ENCODE measurements at places on chromosomes 5 and 9.

GRCh38 chr5:15425766-15426165, 74.2 kb upstream of the FBXL7 start:
- peak; percentile 86 for DNase-seq

- DNase-seq: peak; percentile 57
Observed at GRCh38 chr9:126611592-126612325, 2.0 kb upstream of the LMX1B start.

- DNase-seq: peak; percentile 2
Observed at GRCh38 chr9:117160254-117160653, 254.6 kb downstream of the ASTN2 start.

GRCh38 chr9:132994410-132995120, 16.1 kb downstream of the GFI1B start:
- no peak for DNase-seq

GRCh38 chr5:88190106-88190834, 78.4 kb downstream of the TMEM161B start:
- DNase-seq: no peak
